ENCODE measurements at places on chromosomes 7 and 10.

- DNase-seq: no peak
Measured at GRCh38 chr10:3774814-3775695, 10.0 kb downstream of the KLF6 start.

GRCh38 chr7:28104811-28105210 lies 75.8 kb downstream of the JAZF1 start:
- DNase-seq: no peak

GRCh38 chr10:60967260-60967659 lies 23.3 kb upstream of the RHOBTB1 start:
- DNase-seq: no peak

DNA sequence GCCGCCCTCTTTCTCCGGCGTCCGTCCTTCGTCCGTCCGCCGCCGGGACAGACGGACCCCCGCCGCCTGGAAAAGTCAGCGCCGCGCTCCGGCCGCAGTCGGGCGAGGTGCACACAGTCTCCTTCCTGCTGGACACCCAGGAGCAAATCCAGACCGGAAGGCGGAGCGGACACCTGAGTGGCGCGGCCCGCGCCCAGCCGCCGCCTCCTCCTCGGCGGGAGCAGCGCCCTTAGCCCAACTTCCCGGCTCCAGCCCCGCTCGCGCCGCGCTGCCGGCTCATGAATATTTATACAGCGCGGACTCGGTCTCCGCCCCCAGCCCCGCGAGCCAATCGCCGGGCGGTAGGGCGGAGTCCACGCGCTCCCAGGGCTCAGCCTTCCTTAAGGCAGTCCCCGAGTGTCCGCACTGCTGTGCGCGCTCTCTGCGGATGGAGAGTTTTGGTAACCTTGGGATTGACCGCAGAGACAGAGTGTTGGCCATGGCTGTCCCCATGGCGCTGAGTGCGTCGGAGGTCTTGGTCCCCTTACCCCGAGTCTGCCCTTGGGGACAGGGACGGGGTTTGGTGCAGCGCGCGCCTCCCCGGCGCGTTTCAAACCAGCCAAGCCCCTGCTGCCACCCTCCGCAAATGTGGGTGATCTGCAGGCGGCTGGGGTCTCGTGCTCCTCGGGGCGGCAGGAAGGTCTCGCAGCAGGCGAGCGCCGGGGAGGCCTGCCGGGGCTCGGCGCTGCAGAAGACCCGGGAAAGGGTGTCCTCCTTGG lies at the start of gene FZD8:
Gene FZD8 (minus strand): TSS at position 262 of the 758 bp plus-strand sequence. CDS start 867 bp downstream, outside the sequence.
- peak; percentile 56 for DNase-seq

GRCh38 chr7:5248201-5248885 lies 34.4 kb upstream of the SLC29A4 start:
- no peak for DNase-seq

DNA sequence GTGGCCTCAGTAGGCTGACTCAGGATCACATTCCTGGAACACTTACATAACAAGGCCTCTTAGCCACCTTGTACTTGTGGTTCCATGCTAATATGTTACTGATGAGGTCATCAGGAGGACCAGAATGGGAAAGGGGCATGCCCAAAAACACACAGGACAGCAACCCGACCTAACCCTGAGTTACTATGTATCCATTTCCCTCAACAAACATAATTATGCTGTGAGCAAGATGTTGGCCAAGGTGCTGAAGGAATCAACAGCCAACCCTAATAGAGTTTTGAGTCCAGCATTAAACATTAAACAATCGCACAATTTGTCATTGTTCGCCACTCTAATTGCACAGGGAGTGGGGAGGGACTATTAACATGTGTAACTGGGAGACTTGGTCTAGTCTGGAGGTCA lies 129.4 kb downstream of the PLPP4 start:
- DNase-seq: no peak

DNA sequence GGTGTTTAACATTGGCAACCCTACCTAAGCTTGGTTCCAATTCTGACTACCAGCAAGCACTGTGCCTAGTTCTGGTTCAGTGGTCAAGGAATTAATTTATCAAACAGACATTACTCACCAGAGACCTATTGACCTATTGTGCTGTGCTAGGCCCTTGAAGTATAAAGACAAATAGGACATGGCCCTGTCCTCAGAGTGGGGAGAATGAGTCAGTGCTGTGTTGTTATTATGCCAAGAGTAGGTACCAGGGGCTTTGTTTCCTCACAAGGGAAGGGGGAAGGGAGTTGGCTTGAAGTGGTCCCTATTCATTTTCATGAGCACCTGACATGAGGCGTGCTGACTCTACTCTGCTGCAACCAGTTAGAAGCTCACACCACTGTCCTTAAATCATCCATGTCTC lies 62.6 kb upstream of the PLPP4 start:
- no peak for DNase-seq

GRCh38 chr10:93746844-93747284 lies 10.9 kb upstream of the LGI1 start:
- no peak for DNase-seq

DNA sequence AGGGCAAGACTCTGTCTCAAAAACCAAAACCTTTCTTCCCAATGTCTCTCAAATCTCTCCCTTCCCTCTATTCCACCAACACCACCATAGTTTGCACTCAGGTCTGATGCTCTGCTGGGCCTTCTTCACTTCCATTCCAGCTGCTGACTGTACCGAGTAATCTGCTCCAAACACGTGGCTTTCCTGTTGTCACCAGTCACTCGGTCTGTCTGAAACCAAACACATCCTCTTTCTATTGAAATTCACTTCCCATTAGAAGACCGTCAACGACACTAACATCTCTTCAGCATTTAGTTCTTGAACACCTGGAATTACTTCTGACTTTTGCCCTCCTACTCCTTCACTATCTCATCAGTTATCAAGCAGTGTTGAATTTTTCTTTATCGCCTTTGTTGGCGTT lies 4.7 kb upstream of the NRF1 start:
- no peak for DNase-seq

GRCh38 chr7:95454438-95455045 lies 19.7 kb upstream of the PON2 start:
- DNase-seq: no peak

GRCh38 chr10:80356989-80357850 lies 639 bp downstream of the DYDC2 start:
- DNase-seq: no peak

GRCh38 chr7:4073052-4073451 lies 609.0 kb upstream of the FOXK1 start:
- no peak for DNase-seq

DNA sequence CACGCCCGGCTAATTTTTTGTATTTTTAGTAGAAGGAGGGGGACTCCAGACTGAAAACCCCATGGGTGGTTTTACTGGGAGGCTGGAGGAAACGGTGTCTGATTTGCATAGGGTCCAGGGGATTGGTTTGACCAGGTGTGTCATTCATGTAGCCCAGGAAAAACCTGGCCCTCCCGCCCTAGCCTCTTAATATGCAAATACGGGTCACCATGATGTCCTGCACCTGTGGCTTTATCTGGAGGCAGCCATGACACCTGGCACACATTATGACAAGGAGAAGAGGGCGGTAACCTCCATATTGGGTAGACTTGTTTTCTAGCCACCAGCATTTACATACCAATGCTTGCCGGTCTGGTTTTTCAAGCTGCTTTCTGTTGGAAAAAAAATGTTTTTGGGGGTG lies 68.0 kb downstream of the TRIL start:
- DNase-seq: no peak

DNA sequence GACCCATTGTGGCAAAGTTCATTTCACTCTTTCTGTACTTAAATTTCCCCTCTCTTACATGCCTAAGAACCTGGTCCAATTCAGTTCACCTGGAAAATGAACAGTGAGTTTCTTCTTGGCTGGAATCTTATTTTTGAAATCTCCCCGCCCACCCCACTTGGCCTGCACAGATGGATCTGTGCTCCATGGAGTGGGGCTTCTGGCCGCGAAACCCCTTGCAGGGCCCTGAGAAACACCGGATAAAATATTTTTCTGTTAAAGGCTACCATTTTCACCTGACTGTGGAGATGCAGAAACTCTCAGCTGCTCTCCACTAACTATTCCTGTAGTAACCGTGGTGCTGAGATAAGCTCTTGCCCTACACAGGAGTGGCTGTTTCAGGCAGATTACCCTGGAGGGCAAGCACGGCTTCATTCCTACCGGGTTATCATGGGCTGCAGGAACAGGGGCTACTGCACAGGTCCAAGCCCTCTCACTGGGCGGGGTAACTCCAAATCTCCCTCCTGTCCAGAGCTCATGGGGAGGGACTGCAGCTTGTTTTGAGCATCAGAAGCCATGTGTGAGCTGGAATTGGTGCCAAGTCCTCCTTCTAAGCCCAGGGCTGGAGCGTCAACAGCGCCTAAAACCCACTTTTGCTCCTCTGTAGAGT lies 118.9 kb downstream of the PRPF18 start:
- DNase-seq: no peak

DNA sequence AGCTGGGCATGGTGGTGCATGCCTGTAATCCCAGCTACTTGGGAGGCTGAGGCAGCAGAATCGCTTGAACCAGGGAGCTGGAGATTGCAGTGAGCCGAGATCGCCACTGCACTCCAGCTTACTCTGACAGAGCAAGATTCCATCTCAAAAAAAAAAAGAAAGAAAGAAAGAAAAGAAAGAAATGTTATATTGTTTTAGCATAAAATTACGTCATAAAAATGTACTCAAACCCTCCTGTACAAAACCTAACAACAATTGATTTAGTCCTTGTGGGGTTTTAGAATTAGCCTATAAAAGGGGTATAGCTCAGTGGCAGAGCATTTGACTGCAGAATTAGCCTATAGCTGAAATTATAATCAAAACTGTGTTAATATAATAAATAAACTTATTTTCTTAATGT lies 27.9 kb downstream of the PIK3AP1 start:
- no peak for DNase-seq

GRCh38 chr10:106513352-106513771 lies 651.1 kb downstream of the SORCS1 start:
- DNase-seq: no peak

- DNase-seq: no peak
Measured at GRCh38 chr7:4100691-4101090, 581.4 kb upstream of the FOXK1 start.

- no peak for DNase-seq
Measured at GRCh38 chr10:24873281-24873683, 79.1 kb downstream of the PRTFDC1 start.

GRCh38 chr7:36887233-36887632 lies 162.9 kb upstream of the AOAH start:
- DNase-seq: no peak

DNA sequence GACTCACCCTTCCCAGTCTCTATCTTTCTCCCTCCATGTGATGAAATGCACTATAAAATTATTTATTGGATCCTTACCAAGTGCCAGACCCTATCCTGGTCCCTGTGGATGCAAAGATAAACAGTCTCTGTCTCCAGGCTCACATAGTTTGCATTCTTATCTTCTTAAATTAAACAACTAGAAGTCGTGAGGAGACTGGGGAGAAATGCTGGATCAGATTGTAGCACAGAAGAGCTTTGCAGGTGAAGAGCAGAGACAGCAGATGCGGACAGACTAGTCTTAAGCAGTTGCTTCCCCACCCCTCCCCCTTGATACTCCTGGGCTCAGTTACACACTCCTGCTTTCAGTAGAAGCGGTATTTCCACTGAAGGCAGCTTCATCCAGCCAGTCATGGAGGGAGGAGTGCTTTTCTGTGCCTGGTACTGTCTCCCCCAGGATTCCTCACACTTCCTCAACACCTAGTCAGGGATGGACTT lies 20.8 kb upstream of the CDK1 start:
- DNase-seq: no peak

GRCh38 chr10:133274751-133275683 lies 1.7 kb downstream of the ADAM8 start:
- DNase-seq: peak; percentile 66

- no peak for DNase-seq
Measured at GRCh38 chr7:130263130-130263529, 3.5 kb upstream of the CPA2 start.

DNA sequence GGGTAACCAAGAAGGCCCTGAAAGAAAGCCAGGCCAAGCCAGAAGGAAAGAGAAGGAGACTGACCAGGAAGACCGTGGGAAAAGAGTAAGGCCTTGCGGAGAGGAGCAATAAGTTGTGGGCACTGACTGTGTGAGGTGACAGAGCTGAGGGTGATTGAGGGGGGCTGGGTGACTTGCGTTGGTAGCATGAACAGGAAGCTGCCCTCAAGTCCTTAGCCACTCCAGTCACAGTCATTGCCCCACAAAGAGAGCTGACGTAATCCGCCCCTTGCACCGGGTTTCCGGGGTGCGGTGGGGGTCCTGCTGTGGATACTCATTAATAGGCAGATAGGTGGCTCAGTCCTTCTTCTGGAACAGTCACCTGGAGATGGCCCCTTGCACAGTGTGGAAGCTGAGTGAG lies 16.1 kb upstream of the DMBT1 start:
- no peak for DNase-seq

GRCh38 chr7:142131439-142132185 lies 20.1 kb downstream of the MGAM2 start:
- DNase-seq: no peak

DNA sequence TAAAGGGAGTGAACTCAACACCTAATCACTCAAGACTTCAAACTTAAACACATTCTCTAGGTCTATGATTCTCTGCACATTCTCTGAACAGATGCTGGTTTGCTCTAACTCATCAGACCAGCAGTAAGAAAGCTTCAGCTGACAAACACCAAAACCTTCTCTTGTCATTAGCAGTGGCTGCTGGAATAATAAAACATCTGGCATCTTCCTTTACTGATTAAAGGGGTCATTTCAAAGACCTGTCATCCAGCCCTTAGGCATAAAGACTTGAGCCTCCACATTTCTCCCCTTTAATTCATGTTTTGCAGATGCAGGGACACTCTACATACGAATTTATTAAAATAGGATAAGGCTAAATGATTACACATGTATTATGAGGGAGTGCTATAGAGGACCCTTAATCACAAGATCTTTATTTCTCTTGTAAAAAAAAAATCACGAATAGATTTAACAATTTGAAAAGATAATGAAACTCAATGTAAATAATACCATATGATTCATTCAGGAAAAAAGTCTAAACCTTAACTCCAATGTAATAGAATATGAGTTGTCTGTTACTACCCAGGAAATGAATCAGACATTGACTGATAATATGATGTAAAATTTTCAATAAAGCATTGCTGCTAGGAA lies 152.4 kb upstream of the GNAI1 start:
- DNase-seq: no peak

GRCh38 chr10:50343702-50344331 lies 92.5 kb upstream of the ASAH2 start:
- DNase-seq: no peak

GRCh38 chr7:77501192-77501515 lies 35.9 kb upstream of the PTPN12 start:
- no peak for DNase-seq

- no peak for DNase-seq
Measured at GRCh38 chr10:20146004-20146403, 329.8 kb downstream of the PLXDC2 start.
